ENCODE measurements at places on chromosomes 3 and 15. TPM values are rescaled to one million over a fixed set of nuclear protein-coding genes. Genes with fewer than 3 reads are reported as not detected.

CCR3 gene
- not detected for total RNA-seq

ADGRG7 gene
- not detected for total RNA-seq

GP9 gene
- total RNA-seq = not detected

CEMIP gene
- 1.2 TPM for total RNA-seq

EFHB gene
- total RNA-seq = 0.24 TPM

IL17RC gene
- 25.9 TPM for total RNA-seq

C3orf49 gene
- not detected for total RNA-seq

WNT5A gene
- total RNA-seq = 19.6 TPM

WDR93 gene
- total RNA-seq = not detected

TPRG1 gene
- 0.42 TPM for total RNA-seq

PIERCE2 gene
- 1.4 TPM for total RNA-seq

ADAMTS17 gene
- total RNA-seq = 0.14 TPM

DPPA2 gene
- not detected for total RNA-seq

IQCF5 gene
- total RNA-seq = not detected

CTXND1 gene
- total RNA-seq = not detected

PAK6 gene
- 14.1 TPM for total RNA-seq

MASP1 gene
- not detected for total RNA-seq

GNAI2 gene
- 242 TPM for total RNA-seq
